ENCODE measurements at places on chromosomes 3 and 15. TPM values are rescaled to one million over a fixed set of nuclear protein-coding genes. Genes with fewer than 3 reads are reported as not detected.

DNA sequence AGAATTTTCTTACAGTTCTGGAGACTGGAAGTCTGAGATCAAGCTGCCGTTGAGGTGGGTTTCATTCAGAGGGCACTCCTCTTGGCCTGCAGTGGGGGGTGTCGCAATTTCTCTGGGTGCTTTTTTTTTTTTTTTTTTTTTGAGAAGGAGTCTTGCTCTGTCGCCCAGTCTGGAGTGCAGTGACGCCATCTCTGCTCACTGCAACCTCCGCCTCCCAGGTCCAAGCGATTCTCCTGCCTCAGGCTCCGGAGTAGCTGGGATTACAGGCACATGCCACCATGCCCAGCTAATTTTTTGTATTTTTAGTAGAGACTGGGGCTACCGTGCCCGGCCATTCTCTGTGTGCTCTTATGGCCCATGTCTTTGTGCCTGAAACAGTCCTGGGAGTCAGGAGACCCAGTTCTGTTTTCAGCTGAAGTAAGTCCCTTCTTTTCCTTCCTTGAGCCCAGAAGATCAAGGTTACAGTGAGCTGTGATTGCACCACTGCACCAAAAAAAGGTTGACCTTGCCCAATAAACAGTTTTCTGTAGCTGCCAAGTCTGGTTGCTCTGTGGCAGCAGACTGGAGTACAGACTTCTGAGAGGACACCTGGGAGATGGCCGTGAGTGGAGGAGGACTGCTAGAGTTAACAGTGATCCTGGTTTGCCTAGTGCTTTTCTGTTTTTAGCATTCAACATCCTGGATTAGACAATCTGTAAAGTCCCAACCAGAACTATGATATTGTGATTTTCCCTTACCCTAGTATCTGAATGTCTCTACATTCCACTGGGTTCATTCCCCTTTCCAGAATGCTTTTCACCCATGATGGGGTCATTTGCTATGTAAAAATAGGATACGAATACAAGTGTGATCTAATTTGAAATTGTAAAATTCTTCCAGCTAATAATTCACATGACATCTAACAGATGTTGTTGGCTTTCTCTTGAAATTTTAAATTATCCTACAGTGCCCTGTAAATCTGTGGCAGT is 76.6 kb upstream of the RNF7 start:
- H3K4me1 ChIP-seq, result peaks cover 14% of the 10 kb centered on the region
- DNase-seq, result no peak
- peaks cover 18% of the 10 kb centered on the region for H3K27me3 ChIP-seq
- no peaks in the 10 kb centered on the region for H3K36me3 ChIP-seq
- H3K27ac ChIP-seq, result no peak overlapping the region

C3orf20 gene
- not detected for total RNA-seq

DNA sequence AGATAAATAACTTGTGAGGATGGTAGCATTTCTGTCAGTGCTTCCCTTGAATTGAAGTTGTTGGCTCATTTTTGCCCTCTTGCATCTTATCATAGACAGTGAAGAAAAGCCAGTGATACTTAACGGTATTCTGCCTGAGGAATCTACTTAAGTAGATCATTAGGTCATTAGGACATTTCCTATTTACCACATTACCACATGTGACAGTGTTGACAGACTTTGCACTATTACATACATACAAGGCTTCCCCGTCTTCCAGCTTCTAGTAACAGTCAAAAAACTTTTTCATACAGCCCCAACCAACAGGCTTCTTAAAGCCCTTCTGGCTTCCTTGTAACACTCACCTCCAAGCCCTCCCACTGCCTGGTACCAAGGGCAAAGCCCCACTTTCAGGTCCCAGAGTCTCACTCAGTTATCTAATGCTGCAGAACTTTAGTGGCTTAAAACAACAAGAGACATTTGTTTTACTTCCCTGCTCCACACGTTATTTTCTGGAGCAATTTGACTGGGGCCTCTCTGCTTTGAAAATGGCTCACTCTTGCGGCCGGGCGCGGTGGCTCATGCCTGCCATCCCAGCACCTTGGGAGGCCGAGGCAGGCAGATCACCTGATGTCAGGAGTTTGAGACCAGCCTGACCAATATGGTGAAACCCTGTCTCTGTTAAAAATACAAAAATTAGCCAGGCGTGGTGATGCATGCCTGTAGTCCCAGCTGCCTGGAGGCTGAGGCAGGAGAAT is 40.0 kb downstream of the ASB7 start:
- no peaks in the 10 kb centered on the region for H3K36me3 ChIP-seq
- DNase-seq, result no peak
- no peak overlapping the region for H3K4me3 ChIP-seq
- H3K27me3 ChIP-seq, result no peaks in the 10 kb centered on the region
- no peak overlapping the region for H3K27ac ChIP-seq

ERICH6 gene
- not detected for total RNA-seq

RAB11A gene
- 162 TPM for total RNA-seq

DNA sequence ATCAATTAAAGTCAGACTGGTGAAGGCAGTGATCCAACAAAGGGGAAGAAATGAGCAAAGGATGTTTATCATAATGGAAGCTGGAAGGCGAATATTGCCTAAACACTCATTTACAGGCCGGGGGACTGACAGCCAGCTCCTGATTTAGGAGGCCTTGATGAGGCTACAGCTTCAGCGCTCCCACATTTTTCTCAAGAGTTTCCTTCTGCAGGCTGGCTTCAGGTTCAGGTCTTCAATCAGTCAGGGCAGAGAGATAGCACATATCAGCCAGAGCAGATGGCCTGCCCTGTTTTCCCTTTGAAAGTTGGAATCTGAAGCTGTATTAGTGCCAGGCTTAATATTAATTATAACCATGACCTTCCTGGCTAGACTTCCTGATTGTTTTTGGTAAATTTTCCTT is 218.9 kb downstream of the SV2B start:
- H3K4me1 ChIP-seq, result no peaks in the 10 kb centered on the region
- no peak overlapping the region for H3K27ac ChIP-seq
- no peak for DNase-seq
- no peaks in the 10 kb centered on the region for H3K36me3 ChIP-seq

CASR gene
- total RNA-seq, result not detected

DNA sequence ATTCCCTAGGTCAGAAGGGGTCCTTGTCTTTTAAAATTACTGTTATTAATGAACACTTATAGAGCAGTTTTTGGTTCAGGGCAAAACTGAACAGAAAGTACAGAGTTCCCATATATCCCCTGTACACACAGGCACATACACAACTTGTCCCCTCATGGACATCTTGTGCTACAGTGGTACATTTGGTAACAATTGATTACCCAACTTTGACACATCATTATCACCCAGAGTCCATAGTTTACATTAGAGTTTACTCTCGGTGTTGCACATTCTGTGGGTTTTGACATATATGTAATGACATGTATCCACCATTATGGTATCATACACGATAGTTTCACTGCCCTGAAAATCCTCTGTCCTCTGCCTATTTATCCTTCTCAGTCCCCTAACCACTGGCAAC is 984 bp upstream of the EDC3 start:
- no peak overlapping the region for H3K4me3 ChIP-seq
- H3K4me1 ChIP-seq, result peaks cover 28% of the 10 kb centered on the region
- no peaks in the 10 kb centered on the region for H3K36me3 ChIP-seq

DNA sequence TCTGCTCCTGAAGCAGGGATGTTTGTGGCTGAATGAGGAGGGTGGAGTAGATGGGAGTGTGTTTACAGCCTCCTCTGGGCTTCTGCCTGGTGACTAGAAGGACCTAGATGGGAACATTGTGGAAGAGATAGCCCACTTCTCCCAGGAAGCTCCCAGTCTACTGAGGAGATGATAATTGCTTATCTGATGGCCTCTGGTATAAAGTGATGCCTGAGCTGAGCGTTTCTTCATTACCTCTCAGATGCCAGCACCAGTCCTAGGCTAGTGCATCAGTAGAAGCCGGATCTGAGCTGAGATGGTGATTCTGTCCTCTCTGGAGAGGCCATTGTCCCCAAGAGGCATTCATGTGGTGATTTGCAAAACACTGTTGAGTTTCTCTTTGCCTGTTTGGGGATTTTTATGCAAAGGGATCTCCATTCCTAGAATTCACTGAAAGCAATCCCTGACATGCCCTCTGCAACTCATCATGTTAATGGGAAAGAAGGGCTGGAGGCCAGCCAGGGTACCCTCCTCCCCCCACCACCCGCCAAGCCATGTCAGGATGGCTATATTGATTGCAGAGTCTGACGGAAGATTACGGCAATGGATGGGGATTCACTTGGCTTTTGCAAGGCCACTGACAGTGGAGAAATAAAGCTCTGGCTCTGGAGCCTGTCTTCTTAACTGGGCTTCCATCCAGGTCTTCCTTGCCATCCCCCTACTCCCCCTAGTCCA is 166.4 kb upstream of the ROPN1 start:
- no peaks in the 10 kb centered on the region for H3K36me3 ChIP-seq
- no peak overlapping the region for H3K4me3 ChIP-seq
- peaks cover 7% of the 10 kb centered on the region for H3K4me1 ChIP-seq
- no peak for DNase-seq
- no peaks in the 10 kb centered on the region for H3K27me3 ChIP-seq
- no peak overlapping the region for H3K27ac ChIP-seq

DNA sequence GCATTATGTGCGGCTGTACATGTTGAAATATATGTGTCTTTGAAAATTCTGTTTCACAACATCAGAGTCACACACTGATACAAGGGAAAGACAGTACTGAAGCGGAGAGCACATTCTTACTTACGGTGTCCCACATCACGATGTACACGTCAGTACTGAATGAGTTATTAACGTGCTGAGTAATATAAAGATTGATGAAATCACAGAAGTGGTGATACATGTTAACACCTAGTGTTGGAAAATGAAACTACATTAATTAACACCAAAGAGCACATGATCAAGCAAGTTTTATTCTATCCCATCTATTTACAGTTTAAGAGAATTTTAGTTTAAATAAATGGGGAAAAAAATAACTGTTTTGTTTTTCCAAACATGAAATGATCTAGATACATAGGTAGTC is 15.6 kb downstream of the EOGT start:
- DNase-seq, result no peak
- H3K36me3 ChIP-seq, result no peaks in the 10 kb centered on the region
- no peak overlapping the region for H3K27ac ChIP-seq
- H3K4me1 ChIP-seq, result no peaks in the 10 kb centered on the region
- H3K4me3 ChIP-seq, result no peak overlapping the region
- no peaks in the 10 kb centered on the region for H3K27me3 ChIP-seq

KLHL6 gene
- total RNA-seq, result 0.72 TPM

DNA sequence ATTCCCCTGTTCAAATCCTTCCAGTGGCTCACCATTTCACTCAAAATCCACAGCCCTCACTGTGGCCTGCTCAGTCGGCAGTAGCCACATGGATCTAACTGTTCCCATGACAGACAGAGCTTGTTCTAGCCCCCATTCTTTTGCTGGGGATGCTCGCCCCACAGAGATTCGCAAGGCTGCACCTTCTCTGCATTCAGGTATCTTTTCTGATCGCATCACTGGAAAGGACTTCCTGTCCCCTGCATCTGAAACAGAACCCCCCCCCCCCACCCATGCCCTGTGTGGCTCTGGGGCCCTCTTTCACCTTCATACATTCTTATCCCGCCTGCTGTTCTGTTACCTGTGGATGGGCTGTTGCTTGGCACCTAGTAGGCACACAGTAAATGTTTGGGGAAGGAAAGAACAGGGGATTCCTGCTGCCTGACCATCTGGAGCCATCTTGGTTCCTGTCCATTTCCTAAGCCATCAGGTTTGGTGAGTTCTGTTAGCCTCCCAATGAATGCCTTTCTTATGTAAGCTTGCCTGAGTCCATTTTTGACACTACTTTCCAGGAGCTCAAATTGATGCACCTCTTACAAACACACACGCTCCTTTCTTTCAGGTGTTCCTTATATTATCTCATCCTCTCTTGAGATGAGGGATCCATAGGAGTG is 42.9 kb upstream of the PGPEP1L start:
- no peak overlapping the region for H3K4me3 ChIP-seq
- H3K36me3 ChIP-seq, result no peaks in the 10 kb centered on the region
- H3K27ac ChIP-seq, result no peak overlapping the region
- H3K27me3 ChIP-seq, result no peaks in the 10 kb centered on the region
- no peak for DNase-seq
- peaks cover 3% of the 10 kb centered on the region for H3K4me1 ChIP-seq

DNA sequence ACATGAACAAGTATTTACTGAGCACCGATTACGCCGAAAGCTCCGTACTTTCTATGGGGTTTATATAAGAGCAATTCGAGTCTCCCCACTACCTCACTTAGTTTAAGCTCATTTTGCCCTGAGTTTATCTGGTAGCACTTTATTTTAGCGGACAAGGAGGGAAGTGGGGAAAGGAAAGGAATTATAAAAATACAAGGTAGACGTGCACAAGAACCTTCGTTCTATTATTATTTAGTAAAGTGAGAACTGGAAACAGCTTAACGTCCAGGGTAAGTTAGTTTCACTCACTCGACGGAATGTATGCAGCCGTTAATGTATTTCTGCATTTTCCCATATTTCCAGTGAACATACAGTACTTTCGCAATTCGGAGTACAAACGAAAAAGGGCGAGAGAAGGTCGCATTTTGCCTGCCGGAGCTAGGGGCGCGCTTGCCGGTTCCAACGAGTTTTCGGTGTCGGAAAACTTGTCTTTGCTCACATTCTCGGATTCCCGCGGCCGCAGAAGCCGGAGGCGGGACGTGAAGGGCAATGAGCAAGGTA is 1.2 kb upstream of the STT3B start:
- no peaks in the 10 kb centered on the region for H3K4me1 ChIP-seq
- H3K36me3 ChIP-seq, result no peaks in the 10 kb centered on the region

PDZRN3 gene
- total RNA-seq, result 163 TPM

DNA sequence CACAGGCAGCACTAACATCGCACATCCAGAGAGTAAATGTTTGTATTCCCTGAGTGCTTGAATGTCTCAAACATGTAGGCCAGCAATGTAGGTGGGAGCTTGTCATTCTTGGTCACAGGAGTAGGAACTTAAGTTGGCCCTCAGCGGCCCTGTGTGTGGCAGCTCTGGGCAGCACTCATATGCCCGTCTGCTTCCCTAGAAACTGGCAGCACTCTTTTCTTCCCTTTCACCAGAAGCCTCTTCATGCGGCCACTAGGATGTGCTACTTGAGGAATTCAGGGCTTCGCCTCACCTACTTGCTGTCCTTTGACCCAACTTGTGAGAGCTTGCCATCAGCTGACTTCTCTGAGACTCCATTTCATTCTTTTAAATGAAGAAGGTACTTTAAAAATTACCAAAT is 69.5 kb downstream of the TIPARP start:
- no peaks in the 10 kb centered on the region for H3K36me3 ChIP-seq
- no peak overlapping the region for H3K27ac ChIP-seq
- H3K4me1 ChIP-seq, result no peaks in the 10 kb centered on the region
- no peak for DNase-seq
- H3K4me3 ChIP-seq, result no peak overlapping the region

GRCh38 chr15:36914960-36915808 is 185.2 kb downstream of the MEIS2 start:
- H3K4me3 ChIP-seq, result no peak overlapping the region
- no peak for DNase-seq
- H3K4me1 ChIP-seq, result peaks cover 28% of the 10 kb centered on the region
- peak overlapping the region; percentile 16 for H3K27ac ChIP-seq
- H3K27me3 ChIP-seq, result no peaks in the 10 kb centered on the region

- DNase-seq, result peak; percentile 73
- H3K36me3 ChIP-seq, result no peaks in the 10 kb centered on the region
- peak overlapping the region; percentile 71 for H3K27ac ChIP-seq
- H3K4me3 ChIP-seq, result no peak overlapping the region
- H3K27me3 ChIP-seq, result no peaks in the 10 kb centered on the region
- peaks cover 27% of the 10 kb centered on the region for H3K4me1 ChIP-seq
These were observed 10.6 kb downstream of the MAPKAPK3 start for GRCh38 chr3:50627407-50628051.

WWTR1 gene
- 40.1 TPM for total RNA-seq

GRCh38 chr3:177229791-177230190 is 32.5 kb upstream of the TBL1XR1 start:
- DNase-seq, result no peak
- no peak overlapping the region for H3K27ac ChIP-seq
- no peak overlapping the region for H3K4me3 ChIP-seq
- no peaks in the 10 kb centered on the region for H3K27me3 ChIP-seq
- no peaks in the 10 kb centered on the region for H3K4me1 ChIP-seq

SPATA12 gene
- total RNA-seq, result not detected

RASGRF1 gene
- not detected for total RNA-seq

Data from heart left ventricle (tissue), 16 donors.